Epithelial cell of proximal tubule (primary cell): ENCODE measurements at places on chromosomes 12 and 14.

DNA sequence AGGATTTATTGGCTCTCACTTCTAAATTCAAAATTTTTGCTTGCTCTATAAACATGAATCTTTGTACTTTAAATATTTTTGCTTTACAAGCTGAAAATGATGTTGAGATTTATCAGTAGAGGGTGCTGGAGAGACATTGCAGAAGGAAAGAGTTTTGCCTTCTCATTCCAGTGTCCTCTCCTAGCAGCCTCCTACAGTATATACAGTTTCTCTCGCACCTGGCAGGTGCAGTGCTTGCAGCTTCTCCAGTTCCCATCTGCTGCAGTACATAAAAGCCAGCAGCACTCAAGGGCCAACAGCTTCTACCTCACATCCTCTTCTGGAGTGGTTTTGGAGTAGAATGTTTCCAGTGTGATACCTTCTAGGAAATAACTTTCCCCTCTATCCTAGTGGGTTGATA lies 601.8 kb upstream of the ATXN7L3B start:
- no peak for DNase-seq

- DNase-seq = peak; percentile 67
Measured at GRCh38 chr12:6295094-6295811, 15.2 kb upstream of the PLEKHG6 start.

DNA sequence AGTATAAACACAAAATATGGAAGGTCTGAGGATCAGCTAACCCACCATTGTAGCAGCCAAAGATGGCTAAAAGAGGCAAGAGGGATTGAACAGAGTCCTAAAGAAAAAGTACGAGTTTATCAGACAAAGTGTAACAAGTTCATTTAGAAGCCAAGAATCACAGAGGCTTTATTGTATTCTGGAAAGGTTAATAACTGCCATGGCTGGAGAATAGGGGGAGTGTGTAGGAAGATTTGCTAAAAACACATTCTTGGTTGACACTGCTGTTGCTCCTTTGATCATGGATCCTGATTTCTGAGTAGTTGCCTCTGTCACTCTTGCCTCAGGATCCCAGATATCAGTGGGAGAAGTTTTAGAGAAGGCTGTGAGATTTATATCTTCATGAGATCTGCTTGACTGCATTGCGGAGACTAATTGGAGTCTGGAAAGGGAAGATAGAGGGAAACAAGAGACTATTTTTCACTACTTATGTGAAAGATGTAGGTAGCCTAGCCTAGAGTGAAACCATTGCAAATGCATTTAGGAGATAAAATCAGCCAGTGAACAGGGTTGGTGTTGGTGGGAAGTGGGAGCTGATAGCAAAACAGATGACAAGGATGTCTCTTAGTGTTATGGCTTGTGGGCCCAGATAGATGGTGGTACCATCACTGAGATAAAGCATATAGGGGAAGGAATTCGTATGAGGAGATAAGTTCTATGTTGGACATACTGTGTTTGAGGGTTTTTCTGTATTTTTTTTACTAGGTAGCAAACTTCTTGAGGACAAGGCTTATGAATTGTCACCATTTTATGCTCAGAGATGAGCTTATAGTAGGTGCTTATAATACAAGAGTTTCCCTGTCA lies 402.9 kb upstream of the PDE3A start:
- no peak for DNase-seq

DNA sequence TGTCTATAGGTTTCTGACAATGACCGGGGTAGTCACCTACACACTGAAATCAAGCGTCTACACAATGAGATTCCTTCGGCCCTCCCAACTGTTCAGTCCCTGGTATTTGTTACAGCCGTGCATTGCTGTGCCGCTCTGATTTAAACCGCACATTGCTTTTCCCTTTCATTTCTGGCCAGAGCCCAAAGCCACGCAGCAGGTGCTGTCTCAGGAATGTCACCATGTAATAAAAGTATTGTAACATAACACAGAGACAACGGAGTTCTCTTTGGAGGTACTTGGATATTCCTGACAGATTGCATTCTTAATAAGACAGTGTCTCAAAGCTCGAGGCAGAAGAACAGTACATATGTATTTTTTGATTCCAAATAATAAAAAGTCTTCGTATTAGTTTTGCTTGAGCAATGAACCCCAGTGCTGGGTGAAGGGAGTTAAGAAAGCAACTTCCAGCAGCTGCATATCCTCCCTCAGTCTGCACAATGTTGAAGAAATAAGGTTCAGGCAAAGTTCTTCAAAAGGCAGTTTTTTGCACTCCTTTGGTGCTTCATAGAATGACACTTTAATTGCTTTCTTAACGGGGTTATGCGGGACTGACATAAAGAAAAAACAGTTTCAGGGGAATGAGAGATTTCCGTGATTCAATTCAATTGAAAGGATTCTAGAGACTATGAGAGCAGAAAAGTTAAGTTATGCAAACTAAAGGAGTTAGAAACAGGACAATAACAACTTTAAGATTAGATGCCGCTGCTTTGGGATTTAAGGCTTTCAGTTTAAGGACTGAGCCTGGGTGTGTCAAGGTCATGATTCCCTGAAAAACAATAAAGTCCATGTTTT lies 288.7 kb upstream of the FLRT2 start:
- DNase-seq = no peak

DNA sequence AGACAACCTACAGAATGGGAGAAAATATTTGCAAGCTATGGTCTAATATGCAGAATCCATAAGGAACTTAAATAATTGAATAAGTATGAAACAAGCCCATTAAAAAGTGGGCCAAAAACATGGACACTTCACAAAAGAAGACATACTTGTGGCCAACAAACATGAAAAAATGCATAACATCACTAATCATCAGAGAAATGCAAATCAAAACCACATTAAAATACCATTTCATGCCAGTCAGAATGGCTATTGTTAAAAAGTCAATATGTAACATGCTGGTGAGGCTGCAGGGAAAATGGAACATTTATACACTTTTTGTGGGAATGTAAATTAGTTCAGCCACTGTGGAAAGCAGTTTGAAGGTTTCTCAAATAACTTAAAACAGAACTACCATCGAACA lies 945.4 kb upstream of the FLRT2 start:
- peak; percentile 6 for DNase-seq

DNA sequence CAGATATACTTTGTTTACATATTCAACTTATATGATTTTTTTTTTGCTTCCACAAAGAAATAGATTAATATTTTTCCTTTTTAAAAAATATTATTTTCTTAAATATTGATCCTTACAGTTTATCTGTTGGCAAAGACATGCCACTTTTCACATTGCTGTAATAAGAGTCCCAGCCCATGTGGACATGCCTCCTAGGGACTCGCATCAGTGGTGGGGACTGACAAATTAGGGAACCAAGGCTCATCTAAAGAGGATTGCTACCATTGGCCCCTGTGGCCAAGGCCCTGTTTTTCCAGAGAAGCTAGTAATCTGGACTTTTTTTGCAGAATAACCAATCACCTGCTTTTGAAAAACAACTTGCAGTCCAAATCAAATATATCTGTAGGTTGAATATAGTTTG lies 27.8 kb upstream of the BMAL2 start:
- DNase-seq = no peak

DNA sequence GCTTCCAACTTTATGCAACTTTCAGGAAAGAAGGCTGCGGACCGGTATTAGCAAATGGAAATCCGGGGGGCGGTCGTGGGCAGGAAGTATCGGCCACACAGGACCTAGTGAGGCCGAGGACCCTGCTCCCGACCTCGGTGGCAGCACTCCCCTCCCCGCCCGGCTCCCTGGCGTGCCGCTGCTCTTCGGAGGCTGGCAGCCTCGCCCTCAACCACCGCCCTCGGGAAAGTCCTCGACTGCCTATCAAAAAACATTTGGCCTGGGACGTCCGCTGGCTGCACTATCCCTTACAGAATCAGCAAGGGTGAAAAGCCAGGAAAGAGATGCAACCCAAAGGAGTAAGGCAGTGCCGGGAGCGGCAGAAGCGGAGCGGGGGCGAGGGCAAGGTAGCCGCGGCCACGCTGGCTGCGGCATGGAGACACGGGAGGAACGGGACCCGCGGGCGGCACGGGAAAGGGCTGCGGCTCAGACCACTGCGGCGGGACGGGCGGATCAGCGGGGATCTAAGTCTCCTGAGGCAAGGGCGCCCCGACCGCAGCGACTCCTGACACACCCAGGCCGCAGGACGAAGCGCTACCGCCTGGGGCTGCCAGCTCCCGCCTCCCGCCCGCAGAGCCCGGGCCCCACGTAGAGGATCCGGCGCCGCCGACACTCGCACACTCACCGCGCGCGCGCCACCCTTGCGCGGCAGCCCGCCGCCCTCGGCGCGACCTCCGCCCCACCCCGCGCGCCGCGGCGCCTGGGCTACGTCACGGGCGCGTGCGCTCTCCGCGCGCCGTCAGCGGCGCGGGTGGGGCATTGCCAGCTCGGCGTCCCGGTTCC lies at the start of the genes BBOF1 and ENTPD5:
Gene BBOF1 (plus strand): TSS at position 764 of the 822 bp plus-strand sequence. CDS start 130 bp downstream, outside the sequence.
Gene ENTPD5 (minus strand): TSS at position 703 of the 822 bp plus-strand sequence. CDS start 31,186 bp downstream, outside the sequence.
- no peak for DNase-seq

DNA sequence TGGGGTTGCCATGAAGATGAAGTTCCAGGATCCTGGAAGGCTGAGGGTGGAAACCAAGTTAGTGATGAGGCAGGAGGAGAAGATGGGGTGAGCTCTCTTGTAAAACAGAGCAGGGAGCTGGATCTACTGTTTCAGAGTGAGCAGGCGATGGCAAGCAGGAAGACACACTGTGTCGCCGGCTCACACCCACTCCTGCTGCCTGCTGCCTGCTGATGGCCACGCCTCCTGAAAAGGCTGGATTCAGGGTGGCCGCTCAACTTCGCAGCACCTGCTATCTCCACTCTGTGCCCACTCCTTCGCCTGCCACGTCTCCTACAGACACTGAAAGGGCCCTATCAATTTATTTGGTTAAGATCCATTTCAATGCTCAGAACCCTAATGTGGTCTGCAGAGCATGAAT lies 96.1 kb downstream of the RBM19 start:
- no peak for DNase-seq
